ENCODE measurements at places on chromosomes 5 and 9.

- no peak for DNase-seq
- peaks cover 10% of the 10 kb centered on the region for H3K27me3 ChIP-seq
- H3K36me3 ChIP-seq = no peaks in the 10 kb centered on the region
- H3K4me1 ChIP-seq = no peaks in the 10 kb centered on the region
Measured at GRCh38 chr5:55071413-55071812, 31.0 kb upstream of the GZMA start.

DNA sequence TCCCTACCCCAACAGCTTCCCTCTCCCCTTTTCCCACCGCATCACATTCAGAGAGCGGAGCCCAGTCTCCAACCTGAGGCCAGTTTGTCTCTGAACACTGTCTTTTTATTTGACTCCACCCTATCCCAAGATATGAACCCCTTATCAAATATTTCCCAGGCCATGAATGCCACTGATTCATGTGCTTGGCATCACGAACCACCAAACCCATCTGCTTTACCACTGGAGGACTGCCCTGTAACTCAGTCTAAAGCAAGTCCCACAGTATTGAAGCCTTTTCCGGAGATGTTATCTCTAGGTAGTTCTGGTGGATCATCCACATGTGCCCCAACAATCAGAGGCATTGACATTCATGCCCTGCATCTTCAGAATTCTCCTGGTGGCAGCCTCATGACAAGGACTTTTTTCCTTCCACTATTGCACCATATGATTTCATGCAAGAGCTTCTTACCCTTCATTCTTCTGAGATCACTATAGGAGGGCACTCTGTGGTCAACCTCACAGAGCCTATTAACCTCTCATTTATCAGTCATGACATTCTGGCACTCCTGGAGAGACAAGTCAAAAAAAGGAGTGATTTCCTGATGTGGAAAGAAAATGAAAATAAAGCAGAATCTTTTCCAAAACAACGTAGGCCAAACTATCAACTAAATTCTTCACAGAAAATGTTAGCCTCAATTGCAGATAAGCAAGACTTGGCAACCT lies 12.3 kb upstream of the SPATA31D4 start:
- H3K27me3 ChIP-seq = peaks cover 3% of the 10 kb centered on the region
- no peak for DNase-seq
- no peak overlapping the region for H3K4me3 ChIP-seq
- H3K4me1 ChIP-seq = no peaks in the 10 kb centered on the region
- H3K36me3 ChIP-seq = no peaks in the 10 kb centered on the region

DNA sequence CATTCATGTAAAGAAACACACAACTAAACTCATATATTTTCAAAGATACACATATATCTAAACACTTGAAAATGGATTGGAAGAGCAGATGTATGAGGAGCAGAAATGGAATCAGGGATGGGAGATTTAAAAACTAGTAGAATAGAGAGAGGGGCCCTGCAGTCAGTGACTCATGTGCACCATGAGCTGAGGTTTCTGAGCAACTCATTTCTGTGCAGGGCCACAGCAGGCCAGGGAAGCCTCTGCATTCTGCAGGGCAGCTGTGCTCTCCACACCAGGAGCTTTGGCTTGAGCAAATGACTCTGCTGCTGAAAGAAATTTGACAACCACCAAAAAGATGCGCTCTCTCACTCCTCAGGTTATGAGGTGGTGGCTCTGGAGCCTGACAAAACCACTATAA lies 27.1 kb downstream of the LHX6 start:
- no peak overlapping the region for H3K4me3 ChIP-seq
- H3K27ac ChIP-seq = no peak overlapping the region
- no peak for DNase-seq
- H3K36me3 ChIP-seq = no peaks in the 10 kb centered on the region

DNA sequence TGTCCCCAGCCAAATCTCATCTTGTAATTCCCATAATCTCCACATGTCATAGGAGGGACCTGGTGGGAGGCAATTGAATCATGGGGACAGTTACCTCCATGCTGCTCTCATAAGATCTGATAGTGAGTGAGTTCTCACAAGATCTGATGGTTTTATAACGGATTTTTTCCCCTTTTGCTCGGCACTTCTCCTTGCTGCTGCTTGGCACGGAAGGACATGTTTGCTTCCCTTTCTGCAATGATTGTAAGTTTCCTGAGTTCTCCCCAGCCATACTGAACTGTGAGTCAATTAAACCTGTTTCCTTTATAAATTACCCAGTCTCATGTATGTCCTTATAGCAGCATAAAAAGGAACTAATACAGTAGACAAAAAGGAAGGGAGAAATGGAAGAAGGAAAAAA lies 76.7 kb upstream of the CCNG1 start:
- no peaks in the 10 kb centered on the region for H3K36me3 ChIP-seq
- DNase-seq = no peak
- H3K4me3 ChIP-seq = no peak overlapping the region
- no peaks in the 10 kb centered on the region for H3K27me3 ChIP-seq
- H3K27ac ChIP-seq = no peak overlapping the region
- H3K4me1 ChIP-seq = no peaks in the 10 kb centered on the region

DNA sequence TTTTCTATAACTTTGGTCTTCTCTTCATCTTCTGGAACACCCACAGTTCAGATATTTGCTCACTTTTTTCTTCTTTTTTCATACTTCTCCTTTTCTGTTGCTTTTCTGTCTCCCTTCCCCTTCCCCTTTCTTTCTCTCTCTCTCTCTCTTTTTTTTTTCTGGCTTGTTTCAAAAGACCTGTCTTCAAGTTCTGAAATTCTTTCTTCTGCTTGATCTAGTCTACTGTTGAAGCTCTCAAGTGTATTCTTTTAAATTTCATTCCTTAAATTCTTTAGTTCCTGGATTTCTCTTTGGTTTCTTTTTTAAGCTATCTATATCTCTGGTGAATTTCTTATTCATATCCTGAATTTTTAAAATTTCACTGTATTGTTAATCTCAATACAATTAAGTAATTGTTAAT lies 11.2 kb downstream of the ALG2 start:
- DNase-seq = no peak
- H3K36me3 ChIP-seq = peaks cover 50% of the 10 kb centered on the region
- no peak overlapping the region for H3K27ac ChIP-seq
- H3K27me3 ChIP-seq = peaks cover 14% of the 10 kb centered on the region

- no peaks in the 10 kb centered on the region for H3K4me1 ChIP-seq
- peaks cover 22% of the 10 kb centered on the region for H3K27me3 ChIP-seq
- H3K4me3 ChIP-seq = no peak overlapping the region
- DNase-seq = no peak
Measured at GRCh38 chr5:174090129-174090528, 44.6 kb downstream of the NSG2 start.

GRCh38 chr9:123338710-123339665 lies 17.0 kb upstream of the CRB2 start:
- H3K27me3 ChIP-seq = no peaks in the 10 kb centered on the region
- peaks cover 79% of the 10 kb centered on the region for H3K4me1 ChIP-seq
- no peak for DNase-seq
- H3K27ac ChIP-seq = peak overlapping the region; percentile 45
- no peak overlapping the region for H3K4me3 ChIP-seq

- DNase-seq = no peak
- H3K4me3 ChIP-seq = no peak overlapping the region
- H3K36me3 ChIP-seq = no peaks in the 10 kb centered on the region
- no peak overlapping the region for H3K27ac ChIP-seq
- peaks cover 2% of the 10 kb centered on the region for H3K27me3 ChIP-seq
- H3K4me1 ChIP-seq = no peaks in the 10 kb centered on the region
Measured at GRCh38 chr5:122649080-122649479, 125.8 kb upstream of the SNX2 start.

- no peak for DNase-seq
- H3K36me3 ChIP-seq = no peaks in the 10 kb centered on the region
- no peaks in the 10 kb centered on the region for H3K4me1 ChIP-seq
- no peak overlapping the region for H3K27ac ChIP-seq
Measured at GRCh38 chr5:157175071-157175612, 5.5 kb upstream of the ITK start.

DNA sequence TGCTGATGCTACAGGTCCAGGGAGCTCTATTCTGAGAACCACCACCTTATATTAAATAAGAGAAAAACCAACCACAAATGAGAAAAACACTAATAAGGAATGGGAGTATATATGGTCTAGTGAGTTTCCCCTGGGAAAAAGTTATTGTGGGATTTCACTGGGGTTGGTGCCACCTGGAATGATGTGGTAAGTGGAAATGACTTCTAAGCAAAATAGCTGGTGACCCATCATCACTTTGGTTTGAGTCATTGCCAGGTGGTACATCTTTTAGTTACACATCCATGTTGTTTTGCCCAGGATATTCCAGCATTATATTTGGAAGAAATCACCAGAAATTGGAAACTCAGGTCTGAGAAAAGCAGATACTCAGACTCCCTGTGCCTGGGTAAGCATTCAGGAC lies 437.3 kb downstream of the DTWD2 start:
- DNase-seq = no peak
- H3K4me1 ChIP-seq = no peaks in the 10 kb centered on the region

DNA sequence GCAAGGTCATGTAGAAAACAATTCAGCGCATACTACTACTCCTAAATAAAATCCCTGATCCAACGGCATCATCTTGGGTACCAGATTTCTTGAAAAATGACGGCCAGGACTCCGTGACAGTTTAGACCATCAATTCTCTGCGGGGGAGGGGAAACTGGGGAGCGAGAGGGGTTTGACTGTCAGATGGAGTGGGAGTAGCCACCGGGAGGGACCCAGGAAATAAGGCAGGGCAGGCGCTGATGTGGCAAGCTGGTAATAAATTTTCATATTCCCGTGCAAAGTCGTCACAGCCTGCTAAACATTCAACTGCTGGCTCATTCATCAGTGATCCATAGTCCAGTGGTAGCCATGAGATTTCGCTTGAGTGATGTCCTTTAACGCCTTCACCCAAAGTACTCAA lies 457 bp upstream of the CDH18 start:
- H3K4me1 ChIP-seq = peaks cover 20% of the 10 kb centered on the region
- no peaks in the 10 kb centered on the region for H3K36me3 ChIP-seq
- H3K27me3 ChIP-seq = peaks cover 69% of the 10 kb centered on the region
- H3K27ac ChIP-seq = no peak overlapping the region
- peak; percentile 41 for DNase-seq

- peaks cover 9% of the 10 kb centered on the region for H3K27me3 ChIP-seq
- H3K4me3 ChIP-seq = no peak overlapping the region
- H3K4me1 ChIP-seq = peaks cover 9% of the 10 kb centered on the region
Measured at GRCh38 chr9:116819116-116819515, 132.0 kb downstream of the TRIM32 start.

DNA sequence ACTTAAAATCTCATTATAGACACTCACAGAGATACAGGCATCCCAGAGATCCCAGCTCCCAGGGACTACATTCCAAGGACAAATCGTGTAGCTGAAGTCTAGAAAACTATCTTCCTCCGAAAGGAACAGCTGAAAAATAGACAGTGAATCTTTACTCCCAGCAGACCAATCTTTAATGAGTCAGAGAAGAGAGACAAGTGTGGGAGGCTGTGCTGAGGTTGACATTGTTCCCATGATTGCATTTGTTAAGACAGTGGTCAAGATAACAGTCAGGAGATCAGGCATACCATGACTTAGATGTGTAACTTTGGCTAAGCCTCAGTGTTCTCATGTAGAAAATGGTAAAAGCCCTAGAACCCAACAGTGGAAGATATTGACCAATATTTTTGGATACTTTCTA lies 120.7 kb downstream of the PAPPA start:
- peaks cover 90% of the 10 kb centered on the region for H3K4me1 ChIP-seq
- peaks cover 7% of the 10 kb centered on the region for H3K27me3 ChIP-seq
- no peak for DNase-seq
- H3K4me3 ChIP-seq = no peak overlapping the region
- H3K36me3 ChIP-seq = no peaks in the 10 kb centered on the region

GRCh38 chr9:137388589-137389427 lies 34.2 kb downstream of the EXD3 start:
- H3K27ac ChIP-seq = no peak overlapping the region
- no peak overlapping the region for H3K4me3 ChIP-seq
- peaks cover 3% of the 10 kb centered on the region for H3K27me3 ChIP-seq
- DNase-seq = no peak

DNA sequence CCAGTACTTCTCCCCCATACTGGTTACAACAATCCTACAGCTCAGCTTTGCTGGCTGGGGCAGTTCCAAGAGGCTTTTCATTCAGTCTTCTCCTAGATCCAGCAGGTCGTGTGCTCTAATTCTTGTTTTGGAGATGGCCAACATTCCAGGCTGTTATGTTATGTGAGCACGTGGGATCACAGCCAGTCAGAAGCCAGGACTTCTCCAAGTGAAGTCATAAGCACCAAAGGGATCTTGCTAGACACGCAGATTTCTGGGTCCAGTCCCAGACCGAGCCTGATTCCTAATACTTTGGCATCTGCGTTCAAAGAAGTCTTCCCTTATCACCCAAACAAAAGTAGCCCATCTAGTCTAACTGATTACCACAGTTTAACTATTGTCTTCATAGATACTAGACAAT lies 1.4 kb upstream of the LARP1 start:
- no peaks in the 10 kb centered on the region for H3K36me3 ChIP-seq
- DNase-seq = no peak

GRCh38 chr5:173809014-173809413 lies 79.1 kb upstream of the CPEB4 start:
- H3K4me1 ChIP-seq = no peaks in the 10 kb centered on the region
- DNase-seq = no peak
- peaks cover 4% of the 10 kb centered on the region for H3K27me3 ChIP-seq
- no peak overlapping the region for H3K27ac ChIP-seq

DNA sequence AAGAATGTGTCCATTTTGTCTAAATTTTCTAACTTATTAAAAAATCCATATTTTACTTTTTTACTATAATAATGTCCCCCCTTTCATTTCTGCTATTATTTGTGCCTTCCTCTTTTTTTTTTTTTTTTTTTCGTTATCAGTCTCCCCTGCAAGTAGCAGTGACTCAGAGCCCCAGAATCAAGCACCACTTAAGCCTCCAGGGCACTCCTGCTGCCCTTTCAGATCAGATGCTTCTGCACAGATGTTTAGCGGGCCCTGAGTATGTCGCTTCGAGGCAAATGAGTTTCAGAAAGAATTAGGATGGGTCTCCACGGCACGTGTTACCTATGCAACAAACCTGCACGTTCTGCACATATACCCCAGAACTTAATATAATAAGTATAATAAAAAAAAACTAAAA lies 11.7 kb downstream of the MED7 start:
- H3K27ac ChIP-seq = no peak overlapping the region
- no peaks in the 10 kb centered on the region for H3K4me1 ChIP-seq
- H3K36me3 ChIP-seq = peaks cover under 1% of the 10 kb centered on the region
- no peak for DNase-seq
- no peak overlapping the region for H3K4me3 ChIP-seq
